ENCODE measurements at places on chromosomes 1 and 21.

GRCh38 chr1:14552246-14552965, 46.1 kb upstream of the KAZN start:
- no peak for DNase-seq

DNA sequence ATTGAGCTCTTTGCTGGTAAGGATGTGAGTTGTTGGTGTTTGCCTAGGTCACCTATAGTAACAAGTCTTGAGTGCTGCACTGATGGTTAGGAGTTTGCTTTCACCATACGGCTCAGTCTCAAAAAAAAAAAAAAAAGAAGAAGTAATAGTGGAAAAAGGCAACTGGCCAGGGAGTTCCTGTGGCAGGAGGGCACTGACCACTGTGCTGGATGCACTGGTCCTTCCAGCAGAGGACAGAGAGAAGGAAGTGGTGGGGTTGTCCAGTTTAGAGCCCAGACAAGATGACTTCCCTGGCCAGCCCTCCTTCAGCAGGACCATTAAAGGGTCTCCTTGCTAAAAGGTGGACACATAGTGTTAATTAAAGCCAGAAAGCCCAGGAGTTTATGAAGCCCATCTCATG, 11.9 kb upstream of the PTCH2 start:
- DNase-seq: no peak

- DNase-seq: no peak
These were observed 113.6 kb downstream of the NMNAT2 start for GRCh38 chr1:183304440-183305107.

GRCh38 chr1:110673197-110673701, 1.5 kb downstream of the KCNA3 start:
- DNase-seq: no peak

GRCh38 chr1:115755456-115756370, 12.8 kb downstream of the CASQ2 start:
- no peak for DNase-seq

DNA sequence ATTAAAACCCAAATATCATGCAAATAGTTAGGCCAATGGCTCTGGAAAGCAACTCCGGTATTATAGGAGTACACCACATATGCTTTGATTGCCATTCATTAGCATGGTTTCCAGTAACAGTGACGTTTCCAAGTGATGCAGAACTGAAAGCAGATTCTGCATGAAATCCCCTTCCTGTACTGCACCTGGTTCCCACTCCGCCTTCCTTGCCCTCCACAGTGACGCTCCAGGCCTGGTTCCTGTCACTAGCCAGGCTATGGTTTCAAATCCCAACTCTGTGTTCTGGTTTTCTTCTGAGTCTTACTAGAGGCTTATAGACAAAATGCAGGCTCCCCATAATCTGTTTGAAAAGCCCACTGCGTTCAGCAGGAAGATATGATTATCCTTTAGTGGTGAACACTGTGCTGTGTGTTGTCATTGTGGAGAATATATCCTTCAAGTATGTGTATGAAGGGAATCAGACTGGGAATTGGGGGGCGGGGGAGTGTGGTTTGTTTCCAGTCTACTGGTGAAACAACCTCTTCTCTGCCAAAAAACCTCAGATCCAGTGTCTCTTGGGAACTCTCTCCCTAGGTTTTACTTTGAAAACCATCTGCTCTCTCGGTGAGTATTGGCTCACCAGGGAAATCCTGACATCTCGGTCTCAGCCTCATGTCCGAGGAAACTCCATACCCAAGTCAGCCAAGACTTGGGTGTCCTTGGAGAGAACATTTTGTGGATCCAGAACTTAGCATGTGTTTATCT, 78.7 kb downstream of the TYW3 start:
- no peak for DNase-seq

DNA sequence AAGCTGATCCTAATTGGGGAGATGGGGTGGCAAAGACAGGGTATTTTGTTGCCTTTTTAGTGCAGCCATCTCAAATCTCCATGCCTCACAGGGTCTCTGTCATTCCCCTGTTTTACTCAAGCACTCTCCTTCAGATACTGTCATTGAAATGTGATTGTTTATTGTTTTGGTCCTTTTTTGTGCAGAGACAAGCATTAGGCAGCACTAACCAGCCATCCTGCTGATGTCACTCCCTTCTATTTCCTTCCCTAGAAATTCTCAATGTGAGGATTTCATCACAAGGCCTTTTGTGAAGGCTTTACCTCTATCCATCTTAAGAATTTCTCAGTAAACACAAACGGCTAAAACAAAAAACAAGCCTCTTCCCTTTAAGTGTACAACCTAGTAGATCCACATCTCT, 34.7 kb downstream of the OR10J5 start:
- DNase-seq: no peak

DNA sequence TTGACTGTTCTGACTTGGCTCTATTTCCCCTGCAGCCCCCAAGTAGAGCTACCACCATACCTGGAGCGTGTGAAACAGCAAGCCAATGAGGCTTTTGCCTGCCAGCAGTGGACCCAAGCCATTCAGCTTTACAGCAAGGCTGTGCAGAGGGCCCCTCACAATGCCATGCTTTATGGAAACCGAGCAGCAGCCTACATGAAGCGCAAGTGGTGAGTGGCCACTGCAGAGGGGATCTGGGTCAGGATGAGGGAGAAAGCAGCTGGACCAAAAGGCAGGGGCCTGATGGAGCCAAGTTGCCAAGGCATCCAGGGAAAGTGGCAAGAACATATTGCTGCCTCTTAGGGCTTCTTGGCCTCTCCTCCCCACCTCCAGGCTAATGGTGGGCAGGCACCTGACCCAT, 24.1 kb upstream of the TMEM222 start:
- no peak for DNase-seq

GRCh38 chr1:42944246-42944928, 14.3 kb downstream of the SLC2A1 start:
- no peak for DNase-seq

- no peak for DNase-seq
These were observed at the start of gene TRAF5 for GRCh38 chr1:211326528-211327345. TSS of gene TRAF5 (plus strand) at chr1:211326833. CDS start at chr1:211353240, 26,407 bp downstream.

- no peak for DNase-seq
These were observed 725.5 kb upstream of the CHRM3 start for GRCh38 chr1:238660849-238661248.

DNA sequence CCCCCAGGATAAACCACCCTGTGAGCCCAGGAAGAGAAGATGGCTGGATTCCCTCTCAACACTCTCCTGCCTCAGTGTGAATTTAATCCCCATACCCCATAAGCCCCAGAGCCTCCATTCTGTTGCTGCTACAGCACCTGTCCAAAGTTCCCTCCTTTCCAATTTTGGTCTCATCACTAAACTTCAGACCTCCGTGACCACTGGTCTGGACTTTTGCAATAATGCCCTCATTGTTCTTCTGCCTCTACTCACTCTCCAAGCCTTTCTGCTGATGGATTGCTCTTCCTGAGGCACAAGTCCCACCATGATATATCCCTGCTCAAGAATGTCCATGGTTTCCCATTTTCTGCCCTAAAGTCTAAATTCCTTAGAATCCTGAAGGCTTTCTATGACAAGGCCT, 83.2 kb downstream of the CD58 start:
- no peak for DNase-seq

GRCh38 chr1:171715813-171716251, 26.0 kb downstream of the VAMP4 start:
- no peak for DNase-seq

- no peak for DNase-seq
These were observed 669 bp upstream of the ARL8A start for GRCh38 chr1:202145068-202145743.

DNA sequence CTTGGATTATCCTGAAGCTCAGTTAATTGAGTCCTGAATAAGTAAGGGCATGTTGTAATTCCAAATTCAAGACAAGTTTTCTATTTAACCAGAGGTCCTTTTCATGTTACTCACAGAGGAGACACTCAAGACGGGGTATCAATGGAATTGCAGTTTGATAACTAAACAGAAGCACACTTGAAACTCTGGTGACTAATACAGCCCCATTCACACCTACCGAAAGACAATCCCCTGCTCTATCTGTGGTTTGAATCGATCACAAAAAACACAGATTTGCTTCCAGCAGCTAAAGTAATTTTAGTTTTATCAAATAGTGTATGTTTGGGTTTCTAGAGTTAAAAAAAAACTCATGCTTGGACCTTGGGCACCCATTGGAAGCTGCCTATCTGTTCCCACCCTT, 60.4 kb downstream of the TEX35 start:
- DNase-seq: no peak

DNA sequence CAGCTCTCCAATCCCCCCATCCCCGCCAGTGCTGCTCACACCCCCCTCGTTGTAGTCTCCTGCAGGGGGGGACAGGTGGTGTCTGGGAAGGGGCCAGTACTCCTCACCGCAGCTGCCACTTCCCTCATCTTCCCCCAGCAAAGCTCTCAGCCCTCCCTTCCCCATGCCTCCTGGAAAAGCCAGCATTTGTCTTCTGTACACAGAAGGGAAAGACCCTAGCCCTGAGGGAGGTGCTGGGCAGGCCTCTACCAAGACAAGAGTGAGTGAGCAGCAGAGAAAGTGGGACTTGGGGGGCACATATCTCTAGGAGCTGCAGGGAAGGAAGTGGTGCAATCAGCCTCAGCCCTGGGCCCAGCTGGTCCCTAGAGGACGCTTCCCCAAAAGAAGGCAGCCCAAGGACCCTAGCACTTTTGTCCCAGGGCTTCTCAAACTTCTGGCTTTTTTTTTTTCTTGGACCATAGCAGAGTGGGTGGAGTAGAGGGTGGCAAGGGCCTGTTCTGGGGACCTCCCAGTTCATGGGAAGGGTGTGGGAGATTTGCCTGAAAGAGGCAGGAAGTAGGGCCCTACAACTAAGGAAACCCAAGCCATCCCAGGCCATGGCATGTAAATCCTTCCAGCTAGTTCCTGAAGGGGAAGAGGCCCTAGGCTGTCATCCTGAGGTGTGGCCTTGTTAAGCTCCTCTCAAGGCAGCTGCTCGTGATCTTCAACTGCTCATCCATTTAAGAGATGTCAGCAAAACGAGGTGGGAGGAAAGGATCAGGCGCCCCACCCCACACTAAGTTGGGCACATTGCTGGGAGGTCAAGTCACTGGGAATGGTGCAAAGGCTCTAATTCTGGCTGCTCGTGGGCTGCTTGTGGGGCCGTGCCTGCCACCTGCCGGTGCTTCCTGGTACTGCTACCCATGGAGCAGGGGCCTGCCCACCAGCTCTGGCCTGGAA, 12.6 kb downstream of the ZC3H12A start:
- DNase-seq: no peak

DNA sequence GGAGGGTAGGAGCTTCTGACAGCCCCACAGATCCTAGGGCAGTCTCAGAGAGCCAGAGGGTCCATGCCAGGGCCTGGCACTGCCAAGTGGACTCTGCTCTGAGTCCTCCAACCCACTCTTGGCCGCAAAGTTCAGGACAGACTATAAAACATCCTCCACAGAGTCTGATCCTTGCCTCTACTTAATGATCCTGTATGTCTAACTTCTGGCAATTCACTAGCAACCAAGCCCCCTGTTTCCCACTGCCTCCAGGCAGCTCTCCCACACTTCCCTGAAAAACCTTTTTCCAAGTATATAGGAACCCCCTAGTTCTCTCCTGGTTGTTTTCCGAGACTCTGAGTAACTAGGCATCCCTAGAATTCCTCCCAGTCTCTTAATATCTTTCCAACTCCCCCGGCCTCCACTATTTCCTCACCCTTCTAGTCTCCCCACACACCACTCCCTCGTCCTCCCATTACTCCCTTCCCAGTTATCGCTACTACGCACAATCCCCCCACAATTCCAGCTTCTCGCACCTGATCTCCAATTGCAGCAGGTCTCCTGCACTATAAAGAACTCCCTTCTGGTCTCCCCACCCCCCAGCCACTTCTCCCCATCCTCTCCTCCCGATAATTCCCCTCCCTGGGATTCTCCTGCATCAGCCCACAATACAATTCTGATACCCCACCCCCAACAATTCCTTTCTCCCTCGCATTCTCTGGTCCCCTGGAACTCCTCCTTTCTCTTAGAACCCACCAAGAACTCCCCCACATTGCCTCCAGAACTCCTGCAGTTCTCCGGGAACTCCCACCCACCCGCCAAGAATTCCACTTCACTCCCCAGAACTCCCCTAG, 574 bp downstream of the IGSF9 start:
- no peak for DNase-seq

- no peak for DNase-seq
These were observed 7.9 kb downstream of the LEFTY2 start for GRCh38 chr1:225933072-225933471.

DNA sequence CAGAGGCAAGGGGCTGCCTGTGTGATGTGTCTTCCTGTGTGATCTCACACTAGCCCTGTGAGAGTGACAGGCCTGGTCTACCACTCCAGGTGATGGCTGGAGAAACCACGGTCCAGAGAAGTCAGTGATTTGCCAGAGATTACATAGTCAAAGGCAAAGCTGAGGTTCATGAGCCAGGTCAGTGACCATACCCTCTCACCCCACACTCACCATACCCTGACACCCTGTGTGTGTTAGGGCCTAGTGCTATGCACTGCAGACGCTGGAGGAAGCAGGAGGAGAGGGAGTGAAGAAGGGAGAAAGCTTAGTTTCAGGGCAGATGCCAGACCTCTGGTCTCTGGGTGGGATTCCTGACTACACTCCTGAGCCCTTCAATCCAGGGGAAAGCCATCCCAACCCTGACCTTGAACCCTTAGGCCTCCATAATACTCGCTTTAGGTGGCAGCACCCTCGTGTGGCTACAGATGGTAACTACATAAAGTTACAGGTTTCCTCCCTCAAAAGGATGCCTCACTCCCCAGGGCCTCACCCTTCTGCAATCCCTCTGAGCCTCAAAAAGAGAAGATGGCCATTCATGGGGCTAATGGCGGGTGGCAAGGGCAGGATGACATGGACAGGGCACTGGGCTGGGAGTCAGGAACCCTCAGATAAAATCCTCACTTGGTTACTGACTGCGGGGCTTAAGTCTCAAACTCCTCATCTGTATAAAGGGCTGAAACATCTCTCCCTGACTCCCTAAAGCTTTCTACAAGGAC, 20.8 kb upstream of the SDC3 start:
- no peak for DNase-seq

- peak; percentile 90 for DNase-seq
These were observed at the start of gene SLC30A1 for GRCh38 chr1:211578640-211579439. TSS of gene SLC30A1 (minus strand) at chr1:211579161. CDS start at chr1:211578612, 549 bp downstream.

DNA sequence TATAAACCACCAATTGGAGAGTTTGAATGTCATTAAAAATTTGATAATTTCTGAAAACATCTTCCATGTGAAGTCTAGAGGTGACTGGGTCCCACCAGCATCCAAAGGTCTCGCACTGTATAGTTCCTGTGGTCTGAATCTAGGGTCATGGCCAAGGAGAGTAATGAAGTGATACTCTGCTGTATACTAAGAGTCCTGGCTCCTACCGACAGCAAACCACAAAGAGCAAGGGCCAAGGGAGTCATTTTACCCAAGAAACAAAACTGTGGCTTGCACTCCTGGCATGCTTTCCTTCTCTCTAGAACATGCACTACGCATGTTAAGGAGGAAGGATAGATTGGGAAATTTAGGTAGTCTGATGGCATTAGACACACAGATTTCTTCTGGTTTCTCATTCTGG, 115.6 kb downstream of the BRINP2 start:
- DNase-seq: no peak

- DNase-seq: peak; percentile 15
These were observed 766 bp downstream of the AGO4 start for GRCh38 chr1:35808450-35809113.

DNA sequence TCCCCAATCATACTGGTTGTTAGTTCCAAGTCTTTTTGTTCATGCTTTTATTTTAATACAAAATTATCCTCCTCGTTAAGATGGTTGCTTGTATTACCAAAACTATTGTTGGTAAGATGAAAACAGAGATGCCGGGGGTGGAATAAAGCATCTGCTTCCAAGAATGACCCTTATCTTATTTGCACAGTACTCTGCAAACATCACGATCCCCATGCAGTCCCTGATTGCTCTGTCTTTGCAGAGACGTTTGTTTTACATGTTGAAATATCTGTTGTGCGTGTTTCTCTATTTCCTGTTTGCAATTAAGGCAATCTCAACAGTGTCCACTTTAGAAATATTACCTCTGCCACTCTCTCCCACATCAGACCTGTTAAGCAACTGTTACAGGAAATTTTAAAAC, 141.3 kb upstream of the NCAM2 start:
- DNase-seq: no peak
